ENCODE measurements at places on chromosomes 3 and 15. TPM values are rescaled to one million over a fixed set of nuclear protein-coding genes. Genes with fewer than 3 reads are reported as not detected.

- no peak for DNase-seq
These were observed 4.9 kb upstream of the PLXND1 start for GRCh38 chr3:129611446-129611800.

DNA sequence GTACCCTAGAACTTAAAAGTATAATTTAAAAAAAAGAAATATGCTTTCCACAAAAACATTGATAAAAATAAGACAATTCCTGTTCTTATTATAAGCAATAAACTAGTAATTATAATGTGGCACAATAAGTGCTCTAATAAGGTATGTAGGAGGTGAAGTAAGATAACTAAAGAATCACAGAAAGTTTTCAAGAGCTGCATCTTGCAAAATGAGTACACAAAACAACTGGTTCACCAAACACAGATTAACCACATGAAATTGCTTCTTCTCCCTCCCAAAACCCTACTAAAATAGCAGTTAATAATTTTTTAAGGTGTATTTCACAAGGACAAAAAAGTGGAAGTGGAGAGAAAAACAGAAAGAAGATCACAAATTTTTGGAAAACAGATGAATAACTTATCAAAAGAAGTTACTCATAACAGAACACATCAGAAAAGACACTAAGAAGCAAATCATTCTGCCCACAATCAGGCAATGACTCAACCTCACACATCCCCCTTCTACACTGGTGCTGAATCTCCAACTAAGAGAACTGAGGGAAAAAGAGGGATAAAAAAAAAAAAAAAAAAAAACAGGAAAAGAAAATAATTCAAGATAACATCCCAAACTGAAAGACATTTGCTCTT lies 64.2 kb downstream of the TBC1D5 start:
- DNase-seq, result no peak

DNA sequence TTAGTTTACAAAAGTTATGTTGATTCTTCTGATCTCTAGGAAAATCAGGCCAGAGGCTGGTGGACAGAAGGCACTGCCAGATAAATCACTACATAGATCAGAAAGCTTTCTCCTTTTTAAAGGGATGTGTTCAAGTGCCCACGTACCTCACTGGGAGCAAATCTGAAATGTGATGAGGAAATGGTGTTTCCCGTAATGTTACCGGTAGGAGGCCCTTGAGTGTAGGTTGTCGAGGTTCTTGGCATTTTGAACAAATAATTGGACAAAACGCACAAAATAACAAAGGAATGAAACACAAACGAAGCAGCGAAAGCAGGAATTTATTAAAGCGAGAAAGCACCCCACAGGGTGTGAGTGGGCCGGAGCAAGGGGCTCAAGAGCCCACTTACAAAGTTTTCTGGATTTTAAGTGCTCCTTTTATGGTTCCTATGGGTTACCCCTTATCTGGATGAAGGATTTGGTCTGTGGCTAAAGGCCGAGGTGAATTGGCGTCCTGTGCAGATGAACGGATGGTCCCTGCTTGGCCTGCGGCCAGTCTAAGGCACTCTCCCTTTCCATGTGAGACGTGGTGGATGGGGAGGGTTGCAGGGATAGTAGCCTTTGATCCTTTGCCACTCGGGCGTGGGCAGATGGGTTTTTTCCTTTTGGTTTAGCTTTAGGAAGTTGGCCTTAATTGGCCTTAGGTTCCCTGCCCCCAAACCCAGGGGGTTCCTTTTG lies 1.0 kb downstream of the SNX1 start:
- no peak for DNase-seq

The GOLGA6D gene
- 0.20 TPM for polyA plus RNA-seq

GRCh38 chr3:43867436-43868072 lies 176.8 kb downstream of the ABHD5 start:
- no peak for DNase-seq

The DPH3 gene
- polyA plus RNA-seq, result 28.6 TPM

DNA sequence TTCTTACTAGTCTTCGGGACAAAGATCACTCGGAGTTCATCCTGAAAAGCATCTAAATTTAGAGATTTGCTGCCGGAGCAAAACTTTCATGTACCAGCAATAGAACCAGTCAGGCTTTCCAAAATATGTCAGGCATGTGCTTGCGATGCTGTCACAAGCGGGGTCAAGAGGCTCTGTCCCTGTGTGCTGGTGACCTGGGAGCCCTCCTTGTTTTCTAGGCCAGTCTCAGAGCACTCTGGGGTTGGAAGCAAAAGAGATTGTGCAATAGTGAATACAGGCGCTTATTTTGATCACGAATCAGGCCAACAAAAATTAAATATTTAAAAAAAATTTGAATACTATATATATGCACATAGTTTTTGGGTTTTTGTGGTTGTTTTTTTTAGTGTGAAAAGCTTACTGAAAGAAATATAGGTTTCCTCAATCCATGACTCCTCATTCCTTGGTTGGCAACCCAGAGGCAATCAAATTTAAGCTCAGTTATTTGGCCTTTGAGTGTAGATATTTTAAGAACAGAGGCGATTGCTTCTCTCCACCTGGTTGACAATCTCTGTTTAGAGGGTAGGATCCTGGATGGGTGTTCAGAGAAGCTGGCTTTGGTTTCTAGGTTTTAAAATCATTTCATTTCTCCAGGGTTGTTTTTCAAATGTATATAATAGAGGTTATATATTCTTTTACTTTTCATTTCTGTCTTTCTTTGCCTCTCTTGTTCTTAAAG lies 8.4 kb upstream of the KLHL24 start:
- no peak for DNase-seq

DNA sequence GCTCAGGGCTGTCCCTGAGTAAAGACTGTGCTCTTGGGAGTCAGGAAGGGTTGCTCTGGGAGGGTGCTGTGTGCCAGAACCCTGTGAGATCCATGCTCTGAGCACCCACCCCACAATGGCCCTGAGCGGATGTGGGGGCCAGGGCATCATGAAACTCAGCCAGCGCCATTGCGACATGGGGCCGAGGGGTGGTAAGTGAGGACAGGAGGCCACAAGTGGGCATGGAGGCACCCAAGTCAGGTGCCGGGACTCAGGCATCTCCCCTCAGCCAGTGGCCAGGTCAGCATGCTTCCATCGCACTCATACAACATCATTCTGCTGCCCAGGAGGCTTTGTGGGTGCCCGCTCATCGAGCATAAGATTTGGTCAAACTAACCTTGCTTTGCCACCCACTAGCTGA lies 19.6 kb downstream of the ATP2B2 start:
- DNase-seq, result no peak

The ZBTB38 gene
- polyA plus RNA-seq, result 50.6 TPM

GRCh38 chr3:11717768-11718636 lies 74.3 kb upstream of the VGLL4 start:
- DNase-seq, result peak; percentile 83

DNA sequence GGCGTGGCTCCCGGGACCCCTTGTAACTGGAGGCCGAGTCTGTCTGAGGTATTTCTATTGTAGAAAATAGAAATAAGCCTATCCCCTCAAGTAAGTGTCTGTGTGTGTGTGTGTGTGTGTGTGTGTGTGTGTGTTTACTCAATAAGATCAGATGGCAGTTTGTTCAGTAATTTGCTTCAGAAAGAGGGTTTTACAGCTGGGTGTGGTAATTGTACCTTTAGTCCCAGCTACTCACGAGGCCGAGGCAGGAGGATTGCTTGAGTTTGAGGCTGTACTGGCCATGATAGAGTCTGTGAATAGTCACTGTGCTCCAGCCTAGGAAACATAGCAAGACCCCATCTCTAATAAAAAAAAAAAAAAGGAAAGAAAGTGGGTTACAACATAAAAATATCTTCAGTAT lies 8.7 kb downstream of the SPINT1 start:
- no peak for DNase-seq
